GM13977 (cell line): ENCODE measurements at places on chromosomes 2 and 18.

GRCh38 chr2:184041777-184042176 is 556.6 kb upstream of the ZNF804A start:
- DNase-seq = no peak

- no peak for DNase-seq
Observed at GRCh38 chr2:102166189-102166845, 20.5 kb upstream of the IL1RL2 start.

- DNase-seq = no peak
Observed at GRCh38 chr2:118388771-118389170, 300.5 kb downstream of the INSIG2 start.

DNA sequence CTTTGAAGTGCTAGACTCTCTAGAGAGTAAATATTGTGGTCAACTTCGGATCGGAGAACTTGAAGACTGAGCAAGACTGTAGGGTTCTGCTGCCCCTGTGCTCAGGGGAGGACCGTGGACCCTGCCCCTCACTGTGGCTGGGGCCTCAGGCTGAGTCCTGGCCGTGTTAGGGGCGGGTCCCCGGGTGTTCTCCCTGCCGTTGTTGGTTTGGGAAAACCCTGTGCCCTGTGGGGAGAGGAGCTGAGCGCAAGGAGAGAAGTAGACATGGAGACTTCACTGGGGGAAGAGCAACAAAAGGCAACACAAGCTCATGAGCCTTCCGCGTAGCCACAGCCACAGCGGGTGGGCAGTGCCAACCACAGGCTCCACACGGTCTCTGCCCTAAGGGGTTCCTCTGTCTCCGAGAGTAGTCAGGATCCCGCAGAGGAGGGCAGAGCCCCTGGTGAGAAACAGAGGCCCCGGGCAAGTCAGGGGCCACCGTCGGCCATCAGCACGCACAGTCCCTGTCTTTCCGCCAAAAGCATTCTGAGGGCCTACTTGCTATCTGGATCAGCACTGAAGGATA is 53.1 kb downstream of the NTSR2 start:
- DNase-seq = no peak

DNA sequence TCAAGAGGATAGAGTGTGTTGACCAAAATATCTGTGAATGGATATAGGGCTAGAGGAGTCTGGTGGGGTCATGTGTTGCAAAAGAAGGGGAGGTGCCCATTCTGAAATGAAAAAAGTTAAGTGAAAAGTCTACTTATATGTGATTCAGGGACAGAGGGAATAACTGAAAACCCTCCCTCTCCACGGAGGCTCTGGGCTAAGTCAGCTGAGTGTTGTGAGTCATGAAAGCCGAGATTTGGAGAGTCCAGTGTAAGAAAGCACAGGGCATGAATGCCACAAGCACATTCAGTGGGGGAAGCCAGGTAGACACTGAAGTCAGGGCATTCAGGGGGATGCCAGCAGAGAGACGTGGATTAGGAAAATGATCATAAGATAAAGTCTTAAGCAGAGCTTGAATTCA is 871.9 kb downstream of the TSN start:
- no peak for DNase-seq

- no peak for DNase-seq
Observed at GRCh38 chr2:237214030-237214675, 128.5 kb downstream of the COPS8 start.

- peak; percentile 48 for DNase-seq
Observed at GRCh38 chr2:136765256-136766072, at the start of gene THSD7B. Gene THSD7B, plus strand, starts transcription at chr2:136765545. Its CDS starts 116,634 bp downstream, at chr2:136882179.

DNA sequence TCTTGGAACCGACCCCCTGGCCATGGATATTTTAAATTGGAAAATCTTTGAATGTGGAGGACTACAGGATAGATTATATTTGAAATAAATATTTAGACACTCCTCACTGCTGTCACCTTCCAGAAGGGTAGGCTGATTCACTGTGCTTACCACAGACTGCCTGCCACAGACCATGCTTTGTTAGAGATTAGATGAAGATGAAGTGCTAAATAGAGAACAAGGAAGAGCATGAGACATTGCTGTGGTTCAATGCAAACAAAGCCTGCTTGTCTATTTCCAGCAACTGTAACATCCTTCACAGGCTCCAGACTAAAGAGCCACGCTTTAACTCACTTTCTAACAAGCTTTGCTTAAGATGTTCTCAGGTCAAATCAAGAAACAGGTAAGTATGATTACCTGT is 81.0 kb upstream of the TMEM17 start:
- DNase-seq = no peak

- DNase-seq = no peak
Observed at GRCh38 chr2:160628811-160629210, 135.2 kb upstream of the RBMS1 start.

DNA sequence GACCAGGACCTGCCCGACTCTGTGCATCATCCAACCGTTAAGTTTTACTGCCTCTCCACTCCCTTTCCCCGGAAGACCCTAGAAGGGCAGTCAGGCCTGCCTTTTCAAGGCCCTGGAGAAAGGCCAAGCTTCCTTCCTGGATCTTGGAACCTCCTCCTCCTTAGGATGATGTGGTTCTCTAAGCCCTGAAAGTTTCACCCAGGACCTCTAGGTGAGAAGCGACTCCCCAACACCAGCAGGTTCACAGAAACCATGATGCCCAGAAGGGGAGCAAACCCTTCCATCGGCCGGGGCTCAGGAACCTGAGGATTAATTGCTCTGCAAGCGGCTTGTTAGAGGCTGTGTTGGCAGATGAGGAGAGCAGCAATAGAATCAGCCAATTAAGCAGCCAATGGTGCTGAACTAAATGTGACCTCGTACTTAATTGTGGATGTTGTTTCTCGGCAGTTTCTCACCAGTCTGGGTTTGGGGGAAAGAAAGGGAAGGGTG is 94.2 kb upstream of the FZD7 start:
- no peak for DNase-seq

DNA sequence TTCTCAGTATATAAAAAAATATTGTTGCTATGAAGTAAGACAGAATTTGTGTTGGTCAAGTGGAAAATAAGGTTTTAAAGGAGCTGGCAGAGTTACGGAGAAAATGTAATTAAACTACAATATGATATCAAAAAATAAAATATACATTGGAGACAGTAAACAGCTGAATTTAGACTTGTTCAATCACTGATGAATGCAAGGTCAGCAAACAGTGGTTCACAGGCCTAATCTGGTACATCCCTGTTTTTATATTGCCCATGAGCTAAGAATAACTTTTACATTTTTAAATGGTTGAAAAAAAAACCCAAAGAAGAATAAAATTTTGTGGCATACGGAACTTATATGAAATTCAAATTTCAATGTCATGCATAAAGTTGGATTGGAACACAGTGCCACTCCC is 131.0 kb upstream of the TRIB2 start:
- no peak for DNase-seq

DNA sequence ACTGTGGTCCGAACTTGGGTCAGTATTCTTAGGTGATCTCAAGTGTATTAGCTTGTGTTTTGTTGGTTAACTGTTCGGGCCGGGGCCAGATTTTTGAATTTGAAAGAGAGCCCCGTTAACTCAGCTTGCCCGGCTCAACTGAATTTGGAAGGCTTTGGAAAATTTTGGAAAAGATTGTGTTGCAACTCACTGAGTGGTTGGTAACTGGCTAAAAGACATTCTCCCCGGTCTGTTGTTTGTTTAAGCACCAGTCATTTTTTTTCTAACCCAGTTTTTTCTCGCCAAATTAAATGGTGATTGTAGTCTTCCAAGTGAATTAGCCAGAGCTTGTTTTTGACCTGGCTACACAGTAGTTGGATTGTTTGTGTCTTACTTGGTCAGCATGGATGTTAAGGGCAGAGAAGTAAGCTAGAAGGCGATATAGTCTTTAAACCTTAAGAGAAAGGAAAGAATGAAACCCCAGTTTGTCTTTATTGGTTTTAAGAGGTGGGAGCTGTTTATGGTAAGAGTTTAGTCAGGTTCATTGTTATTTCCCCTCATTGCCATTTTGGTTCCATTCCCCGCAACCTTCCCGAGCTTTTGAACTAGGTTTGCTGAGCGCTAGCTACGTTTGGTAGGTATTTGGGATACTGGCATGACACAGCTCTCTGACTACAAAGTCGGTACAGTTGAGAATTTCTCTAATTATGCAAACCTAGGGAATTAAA is 2.4 kb downstream of the MAP4K4 start:
- DNase-seq = no peak

GRCh38 chr2:96353032-96353561 is 17.5 kb downstream of the NCAPH start:
- DNase-seq = no peak

DNA sequence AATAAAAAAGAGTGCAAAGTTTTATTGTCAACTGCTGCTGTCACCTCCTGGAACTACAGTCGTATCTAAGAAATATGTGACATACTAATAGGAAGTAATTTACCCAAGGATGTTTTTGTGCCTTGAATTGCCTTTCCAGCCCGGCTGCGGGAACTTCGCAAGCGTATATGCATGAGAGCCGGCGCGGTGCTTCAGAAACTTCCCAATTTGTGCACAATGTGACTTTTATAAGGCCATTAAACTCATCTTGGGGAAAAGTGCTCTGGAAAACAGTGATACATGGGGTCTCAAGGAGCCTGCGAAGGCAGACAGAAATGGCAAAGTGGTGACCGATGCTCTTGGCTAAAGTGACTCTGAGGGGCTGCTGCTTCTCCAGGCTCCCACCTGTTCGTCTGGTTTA is 41.7 kb upstream of the CELF4 start:
- no peak for DNase-seq

- DNase-seq = peak; percentile 78
Observed at GRCh38 chr2:24049485-24050021, at the start of gene FKBP1B. Gene FKBP1B, plus strand, starts transcription at chr2:24049741. Its CDS starts 109 bp downstream, at chr2:24049850.

GRCh38 chr2:19465978-19466377 is 107.6 kb upstream of the OSR1 start:
- DNase-seq = no peak

- no peak for DNase-seq
Observed at GRCh38 chr2:41579806-41580205, 468.0 kb upstream of the PKDCC start.

DNA sequence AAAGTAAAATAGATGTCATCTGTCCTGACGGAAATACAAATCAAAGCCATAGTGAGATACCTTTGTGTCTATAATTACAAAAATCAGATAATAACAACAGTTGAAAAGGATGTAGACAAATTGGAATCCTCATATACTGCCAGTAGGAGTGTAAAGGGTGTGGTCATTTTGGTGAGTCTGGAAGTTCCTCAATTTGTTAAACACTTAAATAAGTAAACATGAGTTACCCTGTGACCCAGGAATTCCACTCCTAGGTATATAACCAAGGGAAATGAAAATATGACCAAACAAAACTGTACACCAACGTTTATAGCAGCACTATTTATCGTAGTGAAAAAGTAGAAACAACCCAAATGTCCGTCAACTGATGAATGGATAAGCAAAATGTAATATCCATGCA is 24.0 kb downstream of the R3HDM1 start:
- no peak for DNase-seq

DNA sequence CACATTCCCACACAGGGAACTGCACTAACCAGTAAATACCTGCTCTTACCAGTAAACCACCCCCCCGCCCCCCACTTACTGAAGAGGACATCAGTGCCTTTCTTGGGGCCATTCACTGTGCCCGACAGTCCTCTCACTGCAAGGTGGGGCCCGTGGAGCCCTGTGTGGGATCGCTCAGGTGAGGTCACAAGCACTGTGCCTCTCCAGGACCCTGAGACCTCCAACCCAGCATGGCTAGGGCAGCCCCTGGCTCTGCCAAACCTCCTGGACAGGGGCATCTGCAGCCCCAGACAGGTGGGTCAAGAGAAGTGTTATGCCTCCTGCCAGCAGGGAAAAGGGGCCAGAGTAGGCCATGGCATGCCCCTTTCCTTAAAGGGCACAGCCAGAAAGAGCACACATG is 6.7 kb upstream of the NEURL3 start:
- DNase-seq = no peak

DNA sequence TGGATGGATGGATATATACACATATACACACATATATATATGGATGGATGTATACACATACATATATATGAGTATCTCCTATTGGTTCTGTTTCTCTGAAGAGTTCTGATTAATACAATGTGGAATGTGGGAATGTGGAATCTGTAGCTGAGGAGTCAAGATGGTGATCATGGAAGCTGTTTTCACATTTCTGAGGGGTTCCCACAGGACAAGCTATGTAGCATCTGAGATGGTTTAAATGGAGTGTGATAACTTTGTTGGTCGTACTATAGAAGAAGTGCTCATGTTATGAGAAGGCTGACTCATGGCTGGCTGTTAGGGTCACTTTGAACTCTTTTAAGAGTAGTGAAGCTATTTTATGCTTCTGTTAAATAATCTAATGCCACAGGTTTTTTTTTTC is 279.7 kb downstream of the MEIS1 start:
- no peak for DNase-seq

GRCh38 chr2:75035444-75036353 is 77.3 kb downstream of the POLE4 start:
- no peak for DNase-seq

DNA sequence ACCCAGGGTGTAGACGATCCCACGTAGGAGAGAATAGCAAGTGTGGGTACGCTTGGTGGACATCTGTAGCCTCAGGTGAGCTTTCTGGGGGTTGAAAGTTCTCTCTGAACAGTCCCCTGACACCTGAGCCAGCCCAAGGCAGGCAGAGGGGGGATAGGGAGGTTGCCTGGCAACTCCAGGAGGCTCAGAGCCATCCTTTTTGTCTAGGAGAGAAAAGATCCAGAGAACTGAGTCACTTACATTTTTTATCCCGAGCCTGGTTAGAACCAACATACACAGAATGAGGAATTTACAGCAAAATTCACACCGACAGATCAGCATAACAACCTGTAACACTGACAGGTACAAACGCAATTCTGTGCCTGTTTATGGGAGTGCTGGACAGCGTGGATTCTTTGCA is 113.2 kb downstream of the SH3BP4 start:
- DNase-seq = no peak

DNA sequence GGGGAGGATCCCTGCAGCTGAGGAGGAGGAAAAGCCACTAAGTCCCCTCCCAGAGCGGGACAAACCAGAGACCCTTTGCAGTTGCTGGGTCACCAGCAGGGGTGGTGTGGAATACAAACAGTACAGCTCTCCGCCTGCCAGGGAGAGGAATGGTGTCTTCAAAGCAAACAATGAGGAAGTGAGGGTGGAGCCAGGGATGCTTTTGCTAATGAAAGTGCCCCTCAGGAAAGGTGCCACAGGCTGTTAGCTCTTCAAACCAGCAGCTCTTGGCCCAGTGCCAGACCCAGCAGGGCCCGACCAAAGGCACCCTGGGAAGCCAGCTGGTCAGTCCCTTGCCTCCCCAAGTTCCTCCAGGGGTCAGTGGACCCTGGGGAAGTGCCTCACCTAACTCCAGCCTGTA is 102.8 kb downstream of the HIBCH start:
- DNase-seq = no peak

GRCh38 chr2:11967946-11968465 is 221.6 kb downstream of the LPIN1 start:
- no peak for DNase-seq
